NCI-H2029 (cell line): ENCODE measurements at places on chromosomes 5 and 9.

DNA sequence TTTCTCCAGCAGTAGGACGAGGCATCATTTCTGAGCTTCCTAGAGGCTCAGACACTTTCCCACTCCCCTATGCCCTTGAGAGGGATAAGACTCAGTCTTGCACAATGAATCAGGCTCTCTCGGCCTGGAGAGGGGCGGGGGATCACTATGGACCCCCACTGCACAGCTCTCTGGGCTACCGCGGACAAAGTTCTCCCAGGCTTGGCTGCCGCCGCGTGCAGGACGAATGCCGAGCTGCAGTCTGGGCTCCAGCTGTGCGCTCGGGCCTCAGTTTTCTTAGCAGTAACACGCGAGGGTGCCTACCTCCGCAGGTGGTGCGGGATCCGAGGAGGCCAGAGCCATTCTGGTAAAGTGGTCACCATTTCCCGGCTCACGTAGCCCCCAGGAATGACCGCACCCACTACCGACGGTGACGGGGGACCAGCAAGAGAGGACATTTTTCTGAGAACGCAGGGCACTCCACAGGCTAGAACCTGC lies 3.4 kb upstream of the MYORG start:
- no peak for DNase-seq

GRCh38 chr5:97250113-97250512 lies 67.1 kb upstream of the RIOK2 start:
- DNase-seq = no peak

DNA sequence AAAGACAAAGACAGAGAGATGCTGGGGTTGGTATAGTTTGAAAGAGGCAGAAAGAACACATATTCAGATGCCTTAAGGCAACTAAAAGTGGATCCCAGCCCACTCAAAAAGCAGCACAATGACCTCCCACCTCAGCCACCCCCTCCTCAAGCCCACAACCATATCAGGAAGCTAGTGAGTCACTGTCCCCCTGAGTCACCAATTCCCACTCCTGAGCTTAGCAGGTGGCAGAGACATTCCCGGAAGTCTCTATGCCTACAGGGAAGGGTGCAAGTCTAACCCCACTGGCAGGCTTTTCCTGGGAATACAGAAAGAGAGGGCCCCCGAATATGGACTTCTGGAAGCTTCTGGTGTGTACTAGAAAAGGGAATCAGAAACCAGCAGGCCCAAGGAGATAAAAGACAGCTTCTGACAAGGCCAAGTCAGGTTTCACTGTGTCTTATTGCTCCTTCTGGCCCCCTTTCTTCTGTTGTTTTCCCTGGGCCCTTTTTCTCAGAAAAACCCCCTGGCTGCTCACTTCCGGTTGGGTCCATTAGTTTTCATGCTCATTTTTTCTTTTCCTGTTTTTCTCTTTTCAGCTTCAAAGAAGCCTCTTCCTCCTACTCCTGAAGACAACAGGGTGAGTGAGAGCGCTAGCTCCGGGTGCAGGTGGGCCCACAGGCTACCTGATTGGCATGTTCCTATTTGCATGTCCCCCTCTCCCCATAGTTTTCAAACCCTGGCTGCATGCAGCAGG lies 36.8 kb downstream of the ITK start:
- DNase-seq = no peak

GRCh38 chr9:89539374-89539773 lies 41.5 kb upstream of the SEMA4D start:
- DNase-seq = no peak

- DNase-seq = no peak
Measured at GRCh38 chr5:139678751-139679750, 30.9 kb downstream of the CXXC5 start.

GRCh38 chr5:163512526-163512925 lies 7.1 kb downstream of the MAT2B start:
- no peak for DNase-seq

DNA sequence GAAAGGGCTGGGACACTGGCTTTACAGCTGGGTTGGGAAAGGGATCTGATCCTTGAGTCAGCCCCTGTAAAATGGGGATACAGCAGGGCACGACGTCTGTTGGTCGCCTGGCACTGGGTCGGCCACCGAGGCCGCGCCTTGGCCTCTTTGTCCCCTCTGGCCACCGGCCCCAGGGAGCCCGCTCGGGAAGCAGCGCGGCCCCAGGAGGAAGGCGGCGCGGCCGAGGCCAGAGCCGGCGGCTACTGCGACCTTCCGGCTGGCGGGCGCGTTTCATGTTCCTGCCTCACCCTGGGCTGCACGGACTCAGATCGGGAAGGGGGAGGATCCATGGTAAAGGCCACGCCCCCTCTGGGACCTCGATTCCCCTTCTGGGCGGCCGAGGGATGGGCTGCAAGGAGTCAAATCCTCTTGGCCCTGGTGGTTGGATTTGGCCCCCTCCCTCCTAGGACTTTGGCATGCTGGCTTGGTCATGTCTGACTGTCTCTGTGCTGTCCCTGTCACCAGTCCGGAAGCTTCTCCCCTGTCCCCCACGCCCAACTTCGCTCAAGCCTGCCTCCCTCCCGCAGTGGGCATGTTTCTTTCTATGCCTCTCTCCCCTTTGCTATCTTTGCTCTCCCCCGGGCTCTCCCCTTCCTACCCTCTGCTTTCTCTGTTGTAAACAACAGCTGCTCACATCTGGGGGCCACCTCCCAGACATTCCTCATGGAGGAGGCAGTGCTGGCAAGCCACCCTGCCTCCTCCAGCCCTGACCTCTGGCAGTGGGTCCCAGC lies 25.8 kb downstream of the FPGS start:
- DNase-seq = peak; percentile 54

DNA sequence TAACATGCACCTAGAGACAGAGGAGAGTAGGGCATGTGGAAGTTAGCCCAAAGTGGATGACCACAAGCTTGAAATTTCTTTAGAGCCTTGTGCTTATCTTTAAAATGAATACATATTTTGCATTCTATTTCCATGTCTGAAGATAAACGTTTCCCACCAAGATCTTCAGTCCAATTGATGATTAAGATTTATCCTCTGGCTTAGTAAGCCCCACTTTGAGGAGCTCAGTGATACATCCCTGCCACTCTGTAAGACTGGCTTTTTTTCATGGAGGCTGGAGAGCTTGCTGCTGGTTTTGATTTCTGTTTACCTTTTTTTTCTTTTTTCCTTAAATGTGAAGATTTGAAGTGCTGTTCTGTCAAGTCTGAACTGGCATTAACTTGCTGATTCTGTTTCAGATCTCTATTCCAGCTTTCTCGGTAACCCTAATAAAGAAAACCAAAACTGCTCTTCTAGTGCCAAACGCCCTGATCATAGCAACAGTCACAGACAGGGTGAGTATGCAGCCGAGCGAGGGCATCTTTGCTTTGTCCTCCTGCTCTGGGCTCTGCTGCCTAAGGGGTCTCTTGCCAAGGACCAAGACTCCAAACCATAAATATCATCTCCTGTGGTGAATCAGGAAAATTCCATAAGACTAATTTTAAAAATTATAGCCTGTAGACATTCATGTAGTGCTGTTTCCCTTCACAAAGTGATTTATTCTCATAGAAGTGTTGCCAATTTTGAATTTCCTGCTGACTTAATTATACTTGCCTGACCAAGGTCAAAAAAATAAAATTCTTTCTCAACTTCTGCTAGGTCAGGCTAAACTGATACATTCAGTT lies 54.3 kb downstream of the GRAMD2B start:
- DNase-seq = no peak

DNA sequence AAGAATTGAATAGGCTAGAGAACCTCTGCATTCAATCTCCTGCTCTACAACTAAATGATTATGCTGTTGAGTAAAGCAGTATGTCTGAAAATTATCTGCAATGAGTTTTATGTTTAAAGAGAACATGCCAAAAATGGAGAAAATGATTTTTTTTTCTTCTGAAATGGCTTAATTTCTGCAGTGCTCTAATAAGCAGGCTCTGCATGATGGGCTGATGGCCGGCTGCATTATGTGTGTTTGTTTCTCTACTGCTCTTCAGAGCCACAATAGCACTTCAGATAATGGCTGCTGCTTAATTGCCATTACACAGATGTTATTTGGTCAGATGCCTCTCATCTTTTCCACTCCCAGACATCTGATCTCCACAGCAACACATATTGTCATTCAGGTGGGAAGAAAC lies 286.4 kb upstream of the DMAC1 start:
- peak; percentile 75 for DNase-seq

- no peak for DNase-seq
Measured at GRCh38 chr9:32589083-32589723, 16.2 kb upstream of the NDUFB6 start.

GRCh38 chr5:76704131-76704663 lies 11.7 kb upstream of the F2R start:
- DNase-seq = no peak

DNA sequence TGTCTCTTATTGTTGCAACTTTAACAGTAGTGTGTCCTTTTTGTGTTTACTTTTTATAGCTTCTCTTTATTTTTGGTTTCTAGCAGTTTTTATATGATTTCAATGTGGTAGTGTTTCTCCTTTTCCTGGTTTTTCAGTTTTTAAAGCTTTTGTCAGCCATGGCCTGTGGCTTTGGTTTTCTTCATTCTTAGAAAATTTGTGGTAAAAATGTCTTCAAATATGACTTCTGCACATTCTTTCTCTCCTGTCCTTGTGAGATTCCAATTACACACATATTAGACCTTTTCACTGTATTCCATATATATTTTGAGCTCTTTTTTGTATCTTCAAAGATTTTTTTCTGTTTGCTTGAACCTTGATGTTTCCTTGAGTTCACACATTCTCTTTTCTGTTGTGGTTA lies 180.5 kb downstream of the CNTLN start:
- DNase-seq = no peak

GRCh38 chr5:81774374-81774773 lies 23.5 kb upstream of the SSBP2 start:
- DNase-seq = no peak

DNA sequence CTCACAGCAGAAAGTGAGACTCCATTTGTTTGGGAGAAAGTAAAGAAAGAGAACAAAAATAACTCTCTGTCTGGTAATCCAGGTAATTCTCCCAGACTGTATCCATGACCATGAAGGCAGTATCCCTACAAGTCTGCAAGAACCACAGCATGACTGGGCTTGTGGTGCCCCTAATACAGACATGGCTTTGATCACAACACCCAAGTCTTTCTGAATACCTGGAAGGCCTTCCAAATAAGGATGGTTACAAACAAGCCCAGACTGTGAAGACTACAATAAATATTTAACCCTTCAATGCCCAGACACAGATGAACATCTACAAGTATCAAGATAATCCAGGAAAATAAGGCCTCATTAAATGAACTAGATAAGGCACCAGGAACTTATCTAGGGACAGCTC lies 481.1 kb upstream of the RORB start:
- no peak for DNase-seq

DNA sequence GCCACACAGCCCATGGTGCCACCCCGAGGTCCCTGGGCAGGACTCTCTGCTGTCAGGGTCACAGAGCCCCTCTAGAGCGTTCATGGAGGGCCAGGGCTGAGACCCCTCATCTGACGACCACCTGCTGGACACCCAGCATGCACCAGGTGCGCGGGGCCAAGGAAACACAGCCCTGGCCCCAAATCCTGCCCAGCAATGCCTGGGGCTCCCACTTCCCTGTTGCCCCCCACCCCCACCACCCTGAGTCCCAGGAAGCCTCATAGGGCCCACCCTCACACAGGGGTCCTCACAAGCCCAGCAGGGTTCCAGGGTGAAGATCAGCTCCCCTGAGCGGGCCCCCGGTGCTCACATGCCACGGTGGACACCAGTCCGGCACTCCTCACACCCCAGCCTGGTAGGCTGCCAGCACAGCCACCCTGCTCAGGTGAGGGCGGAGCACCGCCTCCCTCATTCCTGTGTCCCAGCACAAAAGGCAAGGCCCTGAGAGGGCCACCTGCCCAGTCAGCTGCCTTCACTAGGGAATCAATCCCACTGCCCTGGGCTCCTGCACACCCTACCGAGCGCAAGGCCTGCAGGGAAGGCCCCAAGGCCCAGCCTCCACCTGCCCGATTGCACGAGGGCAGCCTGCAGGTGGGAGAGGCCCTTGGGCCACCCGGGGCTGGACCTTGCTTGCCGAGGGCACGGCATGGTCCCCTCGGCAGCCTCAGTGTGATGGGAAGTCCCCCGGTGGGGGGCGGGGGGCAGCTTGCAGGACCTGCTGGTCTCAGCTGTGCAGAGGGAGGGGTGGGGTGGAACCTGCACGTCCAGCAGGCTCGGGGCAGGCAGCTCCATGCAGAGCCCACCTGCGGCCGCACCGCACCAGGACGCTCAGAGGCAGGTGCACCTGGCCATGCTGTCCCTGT lies 56.4 kb upstream of the UBAC1 start:
- no peak for DNase-seq

DNA sequence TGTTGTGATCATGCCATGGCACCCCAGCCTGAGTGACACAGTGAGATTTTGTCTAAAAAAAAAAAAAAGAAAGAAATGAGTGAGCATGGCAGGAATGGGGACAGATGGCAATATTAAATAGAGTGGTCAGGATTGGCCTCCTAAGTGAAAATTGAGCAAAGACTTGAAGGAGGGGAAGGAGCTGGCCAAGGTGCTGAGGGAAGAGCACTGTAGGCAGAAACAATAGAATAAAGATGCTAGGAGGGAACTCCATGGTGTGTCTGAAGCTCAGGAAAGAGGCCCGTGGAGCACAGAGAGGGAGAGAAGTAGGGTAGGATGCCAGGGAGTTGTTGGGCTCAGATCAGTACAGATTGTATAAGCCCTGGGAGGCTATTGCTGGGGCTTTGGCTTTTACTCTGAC lies 64.4 kb upstream of the PCAT7 start:
- no peak for DNase-seq

DNA sequence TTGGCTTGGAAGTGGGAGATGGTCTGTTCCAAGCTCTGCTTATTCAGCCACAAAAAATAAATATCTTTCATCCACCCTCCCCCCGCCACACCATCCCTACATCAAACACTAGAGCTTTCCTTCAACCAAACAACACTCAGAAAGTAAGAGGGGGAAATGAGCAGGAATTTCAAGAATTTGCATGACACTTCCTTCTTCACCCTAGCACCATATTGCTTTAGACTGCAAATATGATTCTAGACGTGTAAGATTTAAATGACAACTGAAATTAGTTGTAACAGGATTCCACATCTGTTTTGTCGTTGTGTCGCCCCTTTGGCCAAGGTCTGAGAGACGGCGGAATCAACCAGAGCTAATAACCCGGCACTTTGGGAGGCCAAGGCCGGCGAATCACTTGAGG lies 88.5 kb downstream of the NDFIP1 start:
- no peak for DNase-seq

DNA sequence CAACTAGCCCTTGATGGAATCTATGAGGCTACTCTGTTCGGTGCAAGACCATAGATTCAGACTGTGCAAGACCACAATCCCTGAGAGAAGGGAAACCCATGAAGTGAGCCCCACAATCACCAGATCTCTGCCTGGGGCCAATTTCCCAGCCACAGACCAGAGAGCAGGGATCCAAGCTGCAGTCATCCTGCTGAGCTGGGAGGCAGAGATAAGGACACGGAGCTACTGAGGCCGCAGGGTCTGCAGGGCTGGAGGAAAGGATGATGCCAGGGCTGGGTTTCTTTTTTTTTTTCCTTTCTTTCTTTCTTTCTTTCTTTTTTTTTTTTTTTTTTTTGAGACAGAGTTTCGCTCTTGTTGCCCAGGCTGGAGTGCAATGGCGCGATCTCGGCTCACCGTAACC lies 47.7 kb upstream of the FUBP3 start:
- no peak for DNase-seq
